ENCODE measurements at places on chromosomes 7 and 10.

DNA sequence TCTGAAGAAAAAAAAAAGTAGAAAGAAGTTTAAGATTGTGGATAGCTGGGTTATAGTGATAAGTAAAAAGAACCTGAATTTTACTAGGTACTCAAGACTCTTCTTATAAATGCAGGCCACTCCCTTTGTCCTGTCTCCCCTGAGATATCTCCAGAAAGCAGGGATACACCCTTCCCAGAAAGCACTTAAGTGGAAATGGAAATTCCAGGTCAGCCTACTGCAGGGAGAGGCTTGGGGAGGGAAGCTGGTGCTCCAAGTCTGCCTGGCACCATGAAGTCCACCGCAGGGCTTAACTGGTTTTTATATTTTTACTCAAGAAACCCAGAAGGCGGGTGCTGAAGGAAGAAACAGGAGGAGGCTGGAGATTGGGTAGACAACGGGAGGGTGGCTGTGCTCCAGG is 162.3 kb downstream of the INHBA start:
- no peak for DNase-seq

DNA sequence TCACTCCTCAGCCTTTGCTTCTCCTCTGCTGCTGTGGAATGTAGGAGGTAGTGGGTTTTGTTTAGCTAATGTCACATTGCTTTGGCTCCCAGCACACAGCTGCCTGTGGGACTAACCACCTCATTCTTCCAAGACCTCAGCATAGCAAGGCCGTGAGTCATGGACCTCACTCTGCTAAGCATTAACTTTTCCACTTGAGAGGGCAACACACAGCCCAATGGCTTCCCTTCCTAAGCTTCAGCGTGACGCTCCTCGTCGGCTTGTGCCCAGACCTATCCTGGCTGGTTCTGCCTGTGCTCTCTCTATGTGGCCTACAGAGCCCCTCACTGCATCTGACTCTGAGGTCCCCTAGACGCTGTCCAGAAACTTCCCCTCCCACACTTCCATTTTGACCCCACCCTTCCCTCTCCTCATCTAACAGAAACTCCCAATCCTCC is 23.3 kb downstream of the MYOF start:
- DNase-seq: peak; percentile 90

DNA sequence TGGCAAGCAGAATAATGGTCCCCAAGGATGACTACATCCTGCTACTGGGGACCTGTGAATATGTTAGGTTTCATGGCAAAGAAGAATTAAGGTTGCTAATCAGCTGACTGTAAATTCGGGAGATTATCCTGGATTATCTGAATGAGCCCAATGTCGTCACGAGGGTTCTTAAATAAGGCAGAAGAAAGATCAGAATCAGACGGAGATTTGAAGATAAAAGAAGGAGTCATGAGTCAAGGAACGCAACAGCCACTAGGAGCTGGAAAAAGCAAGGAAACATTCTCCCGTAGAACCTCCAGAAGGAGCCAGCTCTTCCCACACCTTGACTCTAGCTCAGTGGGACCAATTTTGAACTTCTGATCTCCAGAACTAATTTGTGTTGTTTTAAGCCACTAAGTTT is 82.9 kb upstream of the APBB1IP start:
- no peak for DNase-seq

GRCh38 chr7:125391921-125392320 is 462.3 kb upstream of the POT1 start:
- DNase-seq: no peak

DNA sequence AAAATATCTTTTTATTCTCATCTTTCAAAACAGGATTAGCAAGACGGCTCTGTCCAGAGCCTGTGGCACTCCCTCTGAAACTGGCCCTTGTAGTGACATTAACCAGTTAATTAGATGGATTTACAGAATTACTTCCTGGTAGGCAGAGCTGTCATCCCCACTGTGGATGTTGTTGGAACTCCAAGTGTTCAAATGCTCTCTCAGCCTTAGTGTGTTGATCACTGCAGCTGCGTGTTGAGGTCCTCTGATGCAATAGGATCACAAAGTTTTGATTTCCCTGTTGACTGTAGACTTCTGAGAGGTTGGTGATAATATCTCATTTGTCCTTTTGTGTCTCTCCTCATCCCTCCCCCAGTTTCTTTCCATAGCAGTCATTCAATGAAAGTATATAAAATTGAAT is 117.3 kb upstream of the CDK6 start:
- no peak for DNase-seq

- DNase-seq: peak; percentile 59
Observed at GRCh38 chr7:2157473-2158279, 75.1 kb downstream of the MAD1L1 start.

DNA sequence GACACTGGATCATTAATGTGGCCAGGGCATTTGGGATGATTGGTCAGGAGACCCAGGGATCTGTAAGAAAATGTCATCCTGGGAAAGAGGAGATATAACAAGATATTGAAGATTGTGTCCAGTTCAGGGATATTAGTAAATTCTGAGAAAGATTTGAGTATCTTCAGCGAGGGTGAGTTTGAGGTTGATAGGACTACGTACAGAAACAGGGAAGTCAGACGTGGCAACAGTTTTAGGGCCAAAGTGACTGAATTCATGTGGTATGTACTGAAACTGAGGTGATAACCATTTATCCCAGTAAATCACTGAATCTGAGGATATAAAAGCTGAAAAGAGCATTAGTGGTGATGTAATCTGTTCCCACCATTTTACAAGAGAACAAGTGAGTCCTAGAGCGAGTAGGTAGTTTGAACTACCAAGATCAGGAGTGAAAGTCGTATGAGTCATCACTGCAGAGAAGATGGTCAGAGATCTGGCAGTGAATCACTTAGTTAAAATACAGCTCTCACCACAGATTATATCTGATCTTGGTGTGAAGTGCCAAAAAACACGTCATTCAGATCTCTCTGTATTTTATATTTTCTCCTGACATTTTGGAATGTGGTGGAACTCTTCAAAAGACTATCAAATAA is 220.5 kb downstream of the CDK14 start:
- no peak for DNase-seq

DNA sequence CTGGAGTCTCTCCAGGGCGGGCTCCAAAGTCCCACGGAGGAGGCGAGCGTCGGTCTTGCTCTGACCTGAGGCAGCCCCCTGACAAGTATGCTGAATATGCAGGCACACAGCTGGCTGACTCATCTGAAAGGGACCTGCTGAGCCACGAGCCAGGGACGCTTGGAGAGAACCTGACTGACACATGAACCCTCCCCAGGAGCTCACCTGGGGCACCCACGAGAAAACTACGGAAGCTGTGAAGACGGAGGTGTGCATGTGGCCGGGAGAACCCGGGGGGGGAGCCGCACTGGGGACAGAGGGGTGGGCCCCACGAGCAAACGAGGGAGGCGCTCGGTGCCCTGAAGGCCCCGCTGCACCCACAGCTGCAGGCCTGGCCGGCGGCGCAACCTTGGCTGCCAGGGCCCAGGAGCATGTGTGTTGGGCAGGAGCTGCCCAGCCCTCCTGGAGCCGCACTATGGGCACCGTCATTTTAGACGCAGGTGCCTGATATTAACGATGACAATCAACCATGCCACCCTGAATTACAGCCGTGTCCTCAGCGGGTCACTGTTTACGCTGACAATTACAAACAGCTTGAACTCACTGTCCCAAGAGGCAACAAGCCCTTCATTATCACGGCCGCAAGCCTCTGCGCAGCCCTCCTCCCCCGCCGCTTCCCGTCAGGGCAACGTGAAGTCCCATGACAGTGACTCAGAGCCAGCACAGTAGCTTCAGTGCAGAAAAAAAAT is 64.7 kb downstream of the DIP2C start:
- DNase-seq: peak; percentile 84

- DNase-seq: no peak
Observed at GRCh38 chr7:23712368-23713284, 2.6 kb downstream of the STK31 start.

DNA sequence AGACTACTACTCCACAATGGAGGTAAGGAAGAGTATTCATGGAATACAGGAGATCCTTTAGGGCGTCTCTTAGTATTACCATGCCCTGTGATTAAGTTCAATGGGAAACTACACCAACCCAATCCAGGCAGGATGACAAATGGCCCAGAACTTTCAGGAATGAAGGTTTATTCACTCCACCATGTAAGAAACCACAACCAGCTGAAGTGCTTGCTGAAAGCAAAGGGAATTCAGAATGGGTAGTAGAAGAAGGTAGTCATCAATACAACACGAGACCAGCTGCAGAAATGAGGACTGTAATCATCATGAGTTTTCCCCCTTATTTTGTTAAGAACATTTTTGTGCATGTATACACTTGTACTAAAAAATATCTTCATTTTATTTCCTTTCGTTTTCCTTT is 76.6 kb downstream of the GPR37 start:
- no peak for DNase-seq

DNA sequence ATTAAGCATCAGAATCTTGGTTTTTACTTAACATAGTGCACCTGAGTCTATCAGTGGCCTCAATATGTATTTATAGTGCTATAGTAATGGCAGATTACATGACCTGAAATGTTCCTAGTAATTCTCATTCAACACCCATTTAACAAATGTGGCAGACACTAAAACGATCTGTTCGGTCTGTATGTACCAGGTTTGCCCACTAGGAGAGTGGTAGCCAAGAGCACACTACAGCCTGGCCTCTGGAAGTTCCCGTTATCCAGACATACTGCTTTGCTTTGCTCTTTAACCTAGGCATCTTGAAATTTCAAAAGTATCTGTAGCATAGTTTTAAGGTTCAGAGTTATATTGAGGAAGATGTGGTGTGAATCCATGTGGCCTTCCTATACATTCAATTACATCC is 395.7 kb upstream of the NRG3 start:
- DNase-seq: no peak

DNA sequence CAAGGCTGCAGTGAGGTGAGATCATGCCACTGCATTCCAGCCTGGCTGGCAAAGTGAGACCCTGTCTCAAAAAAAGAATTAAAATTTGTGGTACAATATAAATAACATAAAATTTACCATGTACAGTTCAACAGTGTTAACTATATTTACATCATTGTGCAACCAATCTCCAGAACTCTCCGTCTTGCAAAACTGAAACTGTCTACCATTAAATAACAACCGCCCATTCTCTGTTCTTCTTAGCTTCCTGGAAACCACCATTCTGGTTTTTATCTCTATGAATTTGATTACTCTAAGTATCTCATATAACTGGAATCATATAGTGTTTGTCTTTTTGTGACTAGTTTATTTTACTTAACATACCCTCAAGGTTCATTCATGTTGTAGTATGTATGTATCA is 167.6 kb downstream of the AUTS2 start:
- no peak for DNase-seq

- DNase-seq: no peak
Observed at GRCh38 chr10:102670065-102670670, 25.9 kb downstream of the TRIM8 start.

DNA sequence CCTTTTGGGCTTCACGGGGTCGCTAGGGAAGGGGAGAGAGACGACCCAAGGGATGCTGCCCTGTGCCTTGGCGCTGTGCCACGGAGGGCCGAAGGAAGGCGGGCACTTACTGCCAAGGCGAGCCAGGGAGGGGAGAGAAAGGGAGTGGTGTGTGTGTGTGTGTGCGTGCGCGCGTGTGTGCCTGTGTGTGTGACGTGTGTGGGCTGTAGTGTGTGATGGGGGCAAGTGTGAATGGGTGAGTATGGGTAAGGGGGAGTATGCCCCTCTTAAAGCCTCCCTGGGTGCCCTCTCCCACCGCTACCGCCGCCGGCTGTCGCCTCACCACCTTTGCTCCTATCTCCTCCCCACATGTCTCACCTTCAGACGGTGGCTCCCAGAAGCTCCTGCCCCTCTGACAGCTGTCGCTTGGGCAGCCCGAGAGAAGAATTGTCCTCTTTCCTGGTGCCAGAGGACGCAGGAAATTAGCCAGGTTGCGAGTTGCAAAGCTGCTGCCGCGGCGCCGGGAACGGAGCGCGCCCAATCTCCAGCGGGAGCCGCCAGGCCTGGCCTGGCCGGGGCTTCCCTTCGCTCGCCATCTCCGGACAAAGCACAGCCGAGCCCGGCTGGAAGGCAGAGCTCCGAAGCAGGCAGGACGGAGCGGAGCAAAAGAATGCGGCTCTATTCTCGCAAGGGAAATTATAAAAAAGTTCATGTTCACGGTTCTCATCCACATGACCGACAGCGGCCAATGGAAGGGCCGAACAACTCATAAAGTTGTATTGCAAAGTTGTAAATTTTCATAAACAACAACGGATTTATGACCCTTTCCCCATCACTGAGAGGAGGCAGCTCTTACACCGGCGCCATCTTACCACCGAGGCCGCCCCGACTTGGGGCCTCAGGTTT is at the start of gene HOXA3:
TSS of gene HOXA3 (minus strand) at position 653 of the 885 bp plus-strand sequence. CDS start 41,943 bp downstream, outside the sequence.
- peak; percentile 85 for DNase-seq

DNA sequence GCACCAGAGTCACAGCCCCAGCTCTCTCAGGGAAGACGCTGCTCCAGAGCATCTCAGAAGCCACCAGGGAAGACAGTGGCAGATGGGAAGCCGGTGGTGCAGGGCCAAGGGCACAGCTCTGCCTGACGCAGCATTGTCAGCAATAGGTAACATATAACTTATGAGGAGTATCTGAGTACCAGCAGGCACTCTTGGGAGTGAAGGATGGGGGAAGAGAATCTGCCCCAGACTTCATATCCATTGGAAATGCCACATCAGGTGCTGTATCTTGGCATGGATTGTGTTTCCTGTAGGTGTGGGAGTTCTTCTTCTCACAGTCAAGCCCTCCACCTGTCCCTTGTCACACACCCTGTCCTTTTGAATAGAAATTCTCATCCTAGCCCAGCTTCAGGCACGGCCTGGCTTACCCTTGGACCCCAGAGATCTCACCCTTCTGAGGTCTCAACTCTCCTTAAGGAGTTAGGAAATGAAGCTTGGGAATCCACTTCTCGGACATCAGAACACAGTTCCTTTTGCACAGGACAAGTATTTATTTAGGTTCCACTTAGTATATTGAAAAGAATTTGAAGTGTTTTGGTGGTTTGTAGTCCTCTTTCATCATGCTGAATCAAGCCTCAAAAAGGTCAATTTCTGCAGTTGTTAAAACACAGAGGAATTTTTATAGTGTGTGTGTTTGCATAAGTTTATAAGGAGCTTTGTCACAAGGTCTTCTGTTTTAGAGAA is 9.9 kb downstream of the EPDR1 start:
- no peak for DNase-seq

DNA sequence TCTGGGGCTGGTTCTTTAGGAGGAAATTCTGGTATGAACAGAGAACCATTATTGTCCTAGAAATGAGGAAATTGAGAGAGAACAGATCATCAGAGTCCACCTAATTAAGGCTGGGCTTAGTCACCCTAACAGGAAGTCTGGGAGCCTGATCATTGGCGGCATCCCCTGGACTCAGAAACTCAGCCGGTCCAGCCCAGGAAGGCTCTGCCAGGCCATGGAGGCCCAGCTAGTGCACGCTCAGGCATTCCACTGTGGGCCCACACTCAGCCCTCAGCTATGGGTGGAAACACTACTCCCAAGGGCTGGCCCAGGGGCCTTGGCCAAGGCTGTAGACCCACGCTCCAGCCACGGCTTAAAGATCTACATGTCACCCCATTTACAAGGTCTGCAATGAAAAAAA is 109.2 kb downstream of the PTPN20 start:
- no peak for DNase-seq

- DNase-seq: no peak
Observed at GRCh38 chr7:100034871-100035510, 14.6 kb upstream of the ZSCAN21 start.

GRCh38 chr10:122368502-122369254 is 5.8 kb upstream of the PLEKHA1 start:
- no peak for DNase-seq

All from left hindlimb (tissue), 1 donor.